Activated B cell treated with CpG ODN at 0.5 μM for 24 hours (primary cell): ENCODE measurements at places on chromosomes 4 and X. TPM values are rescaled to one million over a fixed set of nuclear protein-coding genes. Genes with fewer than 3 reads are reported as not detected.
A peak's percentile ranks its signal among the peaks of the same experiment; 100 is the strongest.

ANXA3 gene
- 0.64 and 0.67 TPM in 2 replicates for total RNA-seq

- no peak for DNase-seq
Observed at GRCh38 chrX:106391284-106391911, 220.4 kb upstream of the RADX start.

DNA sequence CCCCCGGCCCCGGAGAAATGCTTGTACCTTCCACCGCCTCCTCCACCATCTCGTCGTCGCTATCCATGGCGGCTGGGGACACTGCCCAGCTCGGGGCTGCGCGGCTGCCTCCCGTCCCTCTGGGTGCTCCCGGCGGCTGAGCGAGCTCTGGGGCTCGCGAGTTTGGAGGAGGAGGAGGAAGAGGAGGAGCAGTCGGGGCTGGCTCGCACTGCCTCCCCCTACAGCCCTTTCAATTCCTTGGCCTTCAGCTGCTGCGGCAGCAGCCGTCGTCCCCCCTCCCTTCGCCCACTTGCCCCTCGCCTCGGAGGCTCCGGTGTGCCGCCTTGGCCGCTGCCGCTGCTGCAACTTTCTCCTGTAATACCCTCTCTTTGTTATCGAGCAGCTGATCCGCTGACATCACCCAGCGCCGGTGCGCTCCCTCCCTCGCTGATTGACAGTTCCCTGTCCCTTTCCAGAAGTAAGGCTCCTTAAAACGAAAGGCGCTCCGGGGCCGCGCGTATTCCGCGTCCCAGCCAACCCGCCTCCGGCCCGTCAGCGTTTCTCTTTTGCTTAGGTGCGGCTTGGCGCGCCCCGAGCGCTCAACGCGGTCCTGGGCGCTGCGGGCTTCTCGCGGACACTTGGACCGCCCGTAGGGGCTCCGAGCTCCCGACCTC is at the start of gene SETD7:
TSS of gene SETD7 (minus strand) at position 149 of the 653 bp plus-strand sequence. CDS start at position 67, 82 bp downstream.
- peak; percentile 66 for DNase-seq

DNA sequence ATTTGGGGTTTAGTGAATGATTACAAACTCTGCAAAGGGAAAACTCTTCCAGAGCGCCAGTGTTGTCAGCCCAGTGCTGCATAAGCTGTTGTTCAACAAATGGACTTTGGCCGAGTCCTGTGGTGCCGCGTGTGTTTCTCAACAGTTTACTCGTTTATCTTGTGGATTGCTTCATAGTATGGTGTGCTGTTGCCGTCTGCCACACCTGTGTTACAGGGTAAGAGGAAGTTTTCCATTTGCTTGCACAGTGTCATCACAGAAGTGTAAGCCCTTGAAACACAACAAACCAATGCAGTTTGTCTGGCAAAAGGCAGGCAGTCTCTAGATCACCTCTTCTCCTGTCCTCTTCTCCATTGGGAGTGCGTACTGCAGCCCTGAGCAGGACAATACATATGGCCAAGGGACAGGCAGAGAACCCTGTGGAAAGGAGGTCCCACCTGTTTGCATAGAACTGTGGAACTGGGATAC is 66.3 kb downstream of the DCUN1D4 start:
- DNase-seq, result no peak

- DNase-seq, result no peak
Observed at GRCh38 chrX:101347859-101348451, 587 bp downstream of the TIMM8A start.
